ENCODE measurements at places on chromosomes 4 and X.

DNA sequence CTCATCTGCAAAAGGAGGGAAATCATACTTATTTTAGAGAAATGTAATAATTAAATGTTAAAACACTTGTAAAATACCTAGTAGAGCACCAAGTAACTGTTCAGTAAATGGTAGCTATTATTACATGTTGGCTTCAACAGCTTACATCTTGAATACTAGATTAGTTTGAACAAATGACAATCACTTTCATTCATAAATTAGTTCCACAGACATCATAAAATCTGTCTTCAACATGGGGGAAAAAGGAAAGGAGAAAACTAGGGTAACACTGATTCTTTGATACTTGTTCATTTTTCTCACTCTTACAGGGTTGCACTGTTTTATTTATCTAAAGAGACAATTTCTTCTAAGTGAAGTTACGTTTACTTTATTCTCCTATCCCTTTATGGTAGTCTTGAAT, 51.7 kb downstream of the CHM start:
- DNase-seq = no peak

DNA sequence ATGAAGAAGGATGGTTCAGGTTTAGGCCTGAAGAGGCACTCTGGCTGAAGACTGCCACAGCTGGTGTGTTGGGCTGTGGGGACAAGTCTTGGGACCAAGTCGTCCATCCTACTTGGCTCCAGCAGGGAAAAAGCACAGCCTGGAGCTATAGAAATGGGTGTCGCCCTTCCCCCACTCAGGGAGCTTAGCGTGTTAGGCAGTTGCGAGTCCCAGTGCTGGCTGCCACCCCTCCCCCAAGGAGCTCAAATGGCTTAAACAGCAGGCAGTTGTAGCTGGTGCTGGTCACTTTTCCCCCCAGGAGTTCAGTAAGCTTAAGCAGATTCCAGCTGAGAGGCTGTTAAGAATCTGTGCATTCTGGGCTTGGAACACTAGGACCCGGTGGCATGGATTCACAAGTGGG, 319.5 kb upstream of the POF1B start:
- DNase-seq = no peak

GRCh38 chr4:135274416-135274815, 1072.8 kb upstream of the PABPC4L start:
- DNase-seq = no peak

DNA sequence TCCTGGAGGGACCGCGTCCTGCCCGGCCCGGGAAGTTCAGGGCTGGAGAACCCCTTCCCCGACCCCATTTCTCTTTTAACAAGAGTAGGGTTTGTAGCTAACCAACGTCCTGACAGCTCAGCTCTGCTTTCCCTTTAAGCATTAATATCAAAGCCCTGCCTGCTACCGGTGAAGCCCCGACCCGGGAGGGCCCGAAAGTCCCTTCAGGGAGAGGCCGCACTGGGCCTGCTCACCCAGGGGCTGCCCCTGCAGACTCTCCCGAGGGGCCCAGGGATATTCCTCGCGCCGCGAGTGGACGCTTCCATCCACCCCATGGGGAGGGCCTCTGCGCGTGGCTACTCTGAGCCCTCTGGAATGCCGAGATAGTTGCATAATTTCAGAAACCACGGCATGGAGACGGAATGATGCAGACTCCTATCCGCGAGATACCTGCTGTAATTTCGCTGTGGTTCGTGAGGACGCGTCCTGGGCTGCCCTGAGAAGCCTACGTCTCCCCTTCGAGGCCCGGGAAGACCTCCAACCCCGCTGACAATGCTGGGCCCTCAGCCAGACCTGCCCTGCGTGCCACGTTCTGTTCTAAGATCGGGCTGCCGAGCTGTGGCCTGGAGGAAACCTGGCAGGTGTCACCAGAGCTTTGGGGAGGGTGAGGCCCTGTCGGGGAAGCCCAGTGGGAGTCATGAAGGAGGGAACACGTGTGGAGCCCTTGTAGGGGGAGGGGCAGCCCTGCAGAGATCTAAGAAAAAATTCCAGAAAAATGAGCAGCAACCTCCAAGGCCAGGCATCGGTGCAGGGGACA, 999 bp upstream of the CTBP1 start:
- DNase-seq = peak; percentile 25

DNA sequence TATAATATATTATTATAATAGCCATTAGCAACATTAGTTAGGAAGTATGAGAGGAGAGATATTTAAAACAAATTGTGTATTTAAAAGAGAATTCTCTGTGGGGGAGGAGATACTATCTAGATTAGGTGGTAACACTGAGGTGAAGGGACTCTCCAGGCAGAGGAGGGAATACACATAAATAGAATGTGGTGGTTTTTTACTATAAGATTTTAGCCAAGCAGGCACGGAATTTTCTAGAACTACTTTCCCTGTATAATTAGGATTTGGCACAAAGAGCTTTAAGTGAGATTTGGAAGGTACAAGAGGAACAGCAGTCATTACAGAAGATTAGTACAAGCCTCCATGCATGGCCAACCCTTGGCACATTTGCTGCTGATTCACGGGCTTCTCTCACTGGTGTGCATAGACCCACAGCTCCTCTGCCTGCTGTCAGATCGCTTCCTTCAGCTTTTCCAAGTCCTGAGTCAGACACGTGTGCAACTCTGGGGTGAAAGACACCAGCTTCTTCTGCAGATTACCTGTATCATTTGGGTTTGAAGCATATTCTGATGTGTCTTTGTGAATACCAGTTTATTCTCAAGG, 685.5 kb downstream of the KCTD8 start:
- no peak for DNase-seq

- DNase-seq = no peak
Observed at GRCh38 chr4:141142423-141142822, 9.2 kb upstream of the RNF150 start.

DNA sequence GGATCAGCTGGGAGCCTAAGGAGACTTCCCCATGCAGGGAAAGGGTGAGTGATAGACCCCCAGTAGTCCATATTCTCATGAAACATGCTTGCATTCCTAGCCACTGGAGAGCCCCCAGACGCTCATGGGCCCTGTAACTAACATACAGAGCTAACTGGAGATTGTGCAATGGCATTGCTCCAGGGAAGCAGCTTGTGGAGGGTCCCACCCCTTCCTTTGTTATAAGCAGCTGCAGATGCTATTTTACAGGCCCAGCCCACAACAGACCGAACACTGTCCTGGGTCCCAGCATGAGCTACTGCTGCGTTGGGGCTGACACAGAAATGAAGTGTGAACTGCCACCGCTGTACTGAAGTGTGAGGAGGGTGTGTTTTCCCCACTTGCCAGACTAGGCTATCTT, 1465.7 kb upstream of the DIAPH2 start:
- DNase-seq = no peak

DNA sequence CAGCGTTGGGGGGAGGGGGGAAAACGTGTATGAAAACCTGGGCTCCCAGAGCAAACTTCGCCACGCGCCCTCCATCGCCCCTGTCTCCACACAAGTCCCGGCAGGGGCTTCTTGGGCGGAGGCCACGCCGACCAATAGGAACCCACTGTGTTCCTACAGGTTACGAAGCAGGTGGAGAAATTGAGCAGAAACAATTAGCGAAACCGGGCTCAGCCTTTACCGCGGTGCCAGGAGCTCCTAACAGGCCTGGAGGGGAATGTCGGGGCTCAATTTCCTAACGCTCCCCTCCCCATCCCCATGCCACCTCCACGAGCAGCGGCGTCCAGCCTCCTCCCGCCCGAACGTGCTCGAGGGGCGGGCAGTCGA, 589 bp upstream of the KIT start:
- DNase-seq = no peak

GRCh38 chrX:75229774-75230173, 44.1 kb upstream of the UPRT start:
- DNase-seq = no peak

- no peak for DNase-seq
Observed at GRCh38 chr4:37742149-37742548, 56.0 kb upstream of the RELL1 start.

DNA sequence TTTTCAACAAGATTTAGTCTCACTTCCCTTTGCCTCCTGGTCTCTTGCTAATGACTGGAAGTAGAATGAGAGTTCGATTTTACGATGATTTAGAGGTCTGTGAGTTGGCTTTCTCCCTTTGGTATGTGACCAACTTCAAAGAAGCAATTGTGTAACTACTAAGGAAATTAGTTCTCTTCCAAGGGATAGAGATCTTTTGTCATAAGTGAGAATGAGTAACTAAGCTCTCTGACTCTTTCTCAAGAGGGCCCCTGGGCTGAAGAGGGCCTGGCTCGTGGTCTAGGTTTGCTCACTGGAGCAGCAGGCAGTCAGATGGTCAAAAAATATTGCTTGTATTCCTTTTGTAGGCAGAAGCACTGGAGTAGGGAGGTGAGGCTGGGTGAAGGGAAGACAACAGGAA, 176.3 kb downstream of the ENOX2 start:
- DNase-seq = no peak

- DNase-seq = no peak
Observed at GRCh38 chr4:137659431-137659830, 127.1 kb upstream of the PCDH18 start.

DNA sequence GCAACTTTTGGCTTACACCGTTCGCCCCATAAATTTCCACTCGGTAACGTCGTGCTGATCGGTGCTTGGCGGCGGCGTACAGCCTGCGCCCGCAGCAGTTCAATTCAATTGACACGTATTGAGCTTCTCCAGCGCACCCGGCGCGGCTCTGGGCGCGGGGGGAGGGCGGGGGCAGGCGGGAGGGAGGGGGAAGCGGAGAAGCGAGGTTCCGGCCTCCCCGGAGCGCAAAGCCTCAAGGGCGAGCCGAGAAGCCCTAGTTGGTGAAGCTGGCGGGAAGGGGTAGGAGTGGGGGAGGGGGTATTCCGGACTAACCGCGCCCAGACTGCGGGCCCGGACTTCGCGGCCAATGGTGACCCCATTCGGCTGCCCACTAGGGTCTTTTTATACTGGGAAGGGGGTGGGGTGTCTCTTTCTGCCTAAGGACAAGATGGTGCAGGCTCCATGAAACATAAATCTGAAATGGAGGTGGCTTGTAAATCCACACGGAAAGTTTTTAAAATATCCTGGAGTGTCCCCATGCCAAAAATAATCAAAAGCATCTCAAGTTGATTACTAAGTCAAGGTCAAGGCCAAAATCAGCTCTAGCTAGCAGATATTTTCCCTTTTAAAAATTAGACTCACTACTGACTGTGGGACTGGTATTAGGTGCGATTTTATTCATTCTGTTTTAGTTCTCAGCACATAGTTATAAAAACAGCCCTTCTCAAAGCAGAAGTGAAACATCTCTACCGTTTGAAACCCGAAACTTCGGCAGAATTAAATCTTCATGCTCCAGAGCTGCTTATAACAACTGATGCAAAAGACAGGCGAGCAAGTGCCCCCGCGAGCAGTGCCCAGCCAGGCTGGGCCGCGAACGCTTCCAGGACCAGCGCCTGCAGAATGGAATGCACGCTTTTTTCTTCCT, 1.5 kb upstream of the BCOR start:
- DNase-seq = no peak

DNA sequence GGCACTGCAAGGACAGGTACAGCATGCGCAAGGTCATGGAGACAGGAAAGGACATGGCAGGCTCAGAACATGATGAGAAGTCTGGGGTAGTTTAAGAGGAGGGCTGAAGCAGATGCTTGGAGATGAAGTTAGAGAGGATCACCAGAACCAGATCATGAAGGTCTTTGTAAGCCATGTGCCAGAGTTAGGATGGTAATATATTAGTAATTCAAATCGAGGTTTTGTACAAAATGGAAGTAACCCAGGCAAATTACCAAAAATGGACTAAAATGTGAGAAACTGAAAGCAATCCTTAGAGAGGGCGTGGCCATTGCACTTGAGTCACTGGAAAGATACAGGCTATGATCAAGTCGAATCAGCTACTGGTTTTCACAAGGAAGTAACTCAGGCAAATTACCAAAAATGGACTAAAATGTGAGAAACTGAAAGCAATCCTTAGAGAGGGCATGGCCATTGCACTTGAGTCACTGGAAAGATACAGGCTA, 13.5 kb downstream of the RXFP1 start:
- no peak for DNase-seq

DNA sequence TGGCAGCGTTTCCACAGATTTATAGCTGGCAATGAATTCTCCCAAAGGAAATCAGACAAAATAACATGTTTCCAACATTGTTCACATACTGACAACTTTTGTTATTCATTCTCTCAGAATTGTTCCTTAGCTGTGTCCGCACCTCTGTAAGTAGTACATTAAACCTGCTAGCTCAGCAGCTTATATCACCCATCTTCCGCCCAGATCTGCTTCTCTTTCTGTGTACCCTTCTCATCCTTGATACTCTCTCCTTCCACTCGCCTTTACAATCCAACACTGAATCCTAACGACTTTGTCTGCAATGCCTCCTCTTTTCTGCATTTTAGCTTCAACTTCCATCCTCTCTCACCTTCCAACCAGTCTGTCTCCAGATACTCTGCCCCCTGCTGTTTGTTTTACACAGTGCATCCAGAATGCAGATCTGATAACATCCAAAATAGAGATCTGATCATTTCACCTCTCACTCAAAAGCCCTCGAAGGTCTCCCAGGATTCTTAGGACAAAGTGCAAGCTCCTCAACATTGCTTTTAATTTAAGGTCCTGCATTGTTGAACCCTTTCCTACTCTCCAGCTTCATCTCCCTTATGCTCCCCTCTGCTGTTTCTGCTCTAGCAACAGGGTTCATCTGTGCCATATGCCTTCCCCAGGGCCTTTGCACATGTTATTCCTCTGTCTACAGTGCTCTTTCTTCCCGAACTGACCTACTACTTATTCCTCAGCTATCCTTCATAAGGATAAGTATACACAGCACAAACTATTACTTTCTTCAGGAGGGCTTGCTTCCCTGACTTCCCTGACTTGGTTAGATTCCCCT, 67.3 kb upstream of the VBP1 start:
- peak; percentile 18 for DNase-seq

DNA sequence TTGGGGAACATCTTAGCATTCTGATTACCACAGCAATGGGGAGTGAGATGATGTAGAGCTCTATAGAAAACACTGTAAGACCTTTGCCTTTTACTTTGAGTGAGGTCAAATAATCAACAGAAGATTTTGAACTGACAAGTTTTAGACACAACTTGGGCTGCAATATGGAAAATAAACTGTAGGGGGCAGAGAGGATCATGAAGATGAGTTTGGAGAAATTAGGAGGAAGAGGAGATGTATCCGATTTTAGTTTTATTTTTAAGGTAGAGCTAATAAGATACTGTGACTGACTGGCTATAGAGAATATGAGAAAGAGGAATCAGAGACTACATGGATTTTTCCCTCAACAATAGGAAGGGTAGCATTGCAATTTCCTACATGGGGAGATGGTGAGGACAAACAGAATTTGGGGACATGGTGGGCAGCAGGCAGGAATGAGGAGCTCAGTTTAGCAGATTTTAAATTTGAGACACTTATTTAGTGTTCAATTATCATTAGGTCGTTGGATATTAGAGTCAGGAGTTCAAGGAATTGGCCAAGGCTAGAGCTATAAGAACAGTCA, 563.1 kb downstream of the INPP4B start:
- DNase-seq = no peak

DNA sequence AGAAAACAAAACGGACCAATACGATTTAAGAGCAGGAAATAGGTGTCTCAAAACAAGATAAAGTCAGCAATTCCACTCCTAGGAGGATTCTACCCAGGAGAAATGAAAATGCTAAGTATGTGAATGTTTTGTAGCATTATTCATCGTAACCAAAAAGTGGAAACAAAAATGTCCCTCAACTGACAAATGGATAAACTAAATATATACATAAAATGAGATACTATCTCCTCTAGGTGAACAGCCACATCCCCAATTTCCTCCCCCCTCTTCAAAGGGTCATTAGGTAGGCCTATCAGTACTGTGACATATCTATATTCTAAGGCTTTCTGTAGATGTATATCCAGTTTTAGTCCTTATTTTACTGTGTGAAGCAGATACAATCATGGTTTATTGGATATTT, 18.0 kb downstream of the DDX3X start:
- DNase-seq = no peak

Data from stimulated activated CD4-positive, alpha-beta T cell treated with anti-CD3 and anti-CD28 coated beads, Interleukin-12 subunit alpha, Interleukin-12 subunit beta, amount 100 ng/mL, for 48 hours (primary cell).